ENCODE measurements at places on chromosomes 3 and 15.

DNA sequence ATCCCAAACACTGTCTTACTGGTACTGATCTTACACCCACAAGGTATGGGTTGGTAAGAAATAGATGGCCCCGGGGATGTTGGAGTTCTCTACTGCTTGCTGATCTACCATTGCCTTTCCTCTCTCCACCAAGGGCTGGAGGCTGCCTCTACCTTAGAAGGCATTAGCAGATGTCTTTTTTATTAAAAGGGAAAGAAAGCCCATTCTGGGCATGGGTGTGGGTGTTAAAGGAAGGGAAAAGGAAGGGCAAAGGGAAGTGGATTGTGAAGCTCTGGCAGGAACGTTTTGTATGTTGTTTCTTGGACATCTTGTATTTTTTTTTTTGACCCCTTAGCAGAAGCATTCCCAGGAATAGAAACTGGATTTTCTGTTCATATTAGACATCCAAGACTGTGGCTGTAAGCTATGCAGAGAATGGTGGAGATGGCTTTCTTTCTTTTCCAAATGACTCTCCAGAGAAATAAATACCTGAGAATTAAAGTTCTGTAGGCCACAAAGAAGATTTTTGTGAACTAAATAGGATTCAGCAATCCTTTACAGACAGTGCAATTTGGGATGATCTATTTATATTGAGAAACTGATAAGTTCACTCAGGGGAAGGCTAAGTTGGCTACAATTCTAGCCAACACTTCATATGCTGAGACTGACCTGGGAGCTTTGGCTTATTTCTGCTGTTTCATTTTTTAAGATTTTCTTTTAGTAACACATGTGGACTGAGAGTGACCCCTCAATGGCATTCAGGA, 108.8 kb downstream of the TOP2B start:
- DNase-seq = no peak

DNA sequence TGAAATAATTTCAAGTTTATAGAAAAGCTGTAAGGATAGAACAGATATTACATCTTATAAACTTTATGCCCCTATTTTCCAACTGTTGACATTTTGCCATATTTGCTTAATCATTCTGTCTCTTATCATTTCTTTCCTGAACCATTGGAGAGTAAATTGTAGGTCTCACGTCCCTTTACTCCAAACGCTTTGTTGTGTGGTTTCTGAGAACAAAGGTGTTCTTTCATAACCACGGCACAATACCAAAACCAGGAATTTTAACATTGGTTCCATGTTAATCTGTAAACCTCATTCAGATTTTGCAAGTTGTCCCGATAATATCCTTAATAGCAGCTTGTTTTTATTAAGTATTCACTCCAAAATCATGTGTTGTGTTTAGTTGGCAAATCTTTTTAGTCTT, 134.8 kb downstream of the AKAP13 start:
- DNase-seq = no peak

- no peak for DNase-seq
Observed at GRCh38 chr3:189508784-189509501, 122.2 kb upstream of the TP63 start.

- no peak for DNase-seq
Observed at GRCh38 chr3:23183731-23184130, 19.4 kb upstream of the UBE2E2 start.

- no peak for DNase-seq
Observed at GRCh38 chr3:24485511-24485910, 9.1 kb downstream of the THRB start.

- DNase-seq = no peak
Observed at GRCh38 chr15:91202510-91203102, 102.5 kb downstream of the SV2B start.

DNA sequence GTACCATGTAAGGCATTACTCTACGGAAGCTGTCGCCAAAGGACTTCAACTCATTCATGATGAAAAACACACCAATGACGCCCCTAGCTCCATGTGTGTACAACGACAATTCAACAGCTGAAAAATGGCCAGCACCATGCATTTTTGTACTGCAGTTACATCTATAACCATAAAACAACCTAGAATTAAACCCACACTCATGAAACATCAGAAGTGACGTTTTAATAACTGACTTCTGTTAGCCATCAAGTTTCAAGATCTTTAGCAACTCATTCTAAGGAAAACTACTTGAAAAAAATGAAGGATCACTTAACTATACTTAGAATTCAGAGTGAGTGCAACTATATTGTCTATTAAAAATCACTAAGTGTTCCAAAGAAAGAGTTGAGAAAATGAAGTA, 84.9 kb downstream of the RFTN1 start:
- DNase-seq = no peak

DNA sequence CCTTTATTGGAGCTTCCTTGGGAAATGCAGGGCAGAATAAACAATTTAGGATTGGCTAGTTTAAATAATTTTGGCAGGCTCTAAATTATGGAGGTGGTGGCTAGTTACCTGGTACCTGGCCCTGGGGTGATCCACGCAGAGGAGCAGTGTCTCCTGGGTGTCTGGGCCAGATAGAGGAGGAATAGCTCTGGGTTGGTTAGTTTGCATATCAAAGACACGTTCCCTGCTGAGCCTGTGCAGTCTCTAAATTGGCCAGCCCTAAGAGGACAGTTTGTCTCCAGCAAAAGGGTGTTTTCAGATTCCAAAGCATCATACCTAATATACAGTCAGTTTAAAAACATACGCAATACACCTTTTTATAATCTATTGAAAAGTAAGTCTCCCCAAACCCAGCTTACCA, 333.3 kb upstream of the TPM1 start:
- no peak for DNase-seq

- DNase-seq = no peak
Observed at GRCh38 chr3:43606284-43606683, 15.5 kb downstream of the ANO10 start.

GRCh38 chr15:62641825-62642224, 400.7 kb upstream of the TPM1 start:
- DNase-seq = no peak

DNA sequence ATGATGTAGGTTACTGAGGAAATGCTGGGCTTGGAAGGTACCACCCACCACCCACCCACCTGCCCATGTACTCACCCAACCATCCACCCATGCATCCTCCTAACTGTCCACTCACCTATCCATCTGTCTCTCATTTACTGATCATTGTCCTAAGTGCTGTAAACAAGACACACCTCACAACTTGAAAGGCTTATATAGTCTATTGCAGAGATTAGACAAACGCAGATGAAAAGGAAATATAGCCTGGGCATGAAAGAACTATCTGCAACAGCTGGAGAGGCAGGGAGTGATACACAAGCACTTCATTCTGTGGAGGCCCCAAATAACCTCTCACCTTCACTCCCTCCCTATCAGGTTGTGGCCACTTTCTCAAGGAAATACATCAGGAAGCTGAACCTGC, 54.0 kb downstream of the DAPK2 start:
- no peak for DNase-seq

DNA sequence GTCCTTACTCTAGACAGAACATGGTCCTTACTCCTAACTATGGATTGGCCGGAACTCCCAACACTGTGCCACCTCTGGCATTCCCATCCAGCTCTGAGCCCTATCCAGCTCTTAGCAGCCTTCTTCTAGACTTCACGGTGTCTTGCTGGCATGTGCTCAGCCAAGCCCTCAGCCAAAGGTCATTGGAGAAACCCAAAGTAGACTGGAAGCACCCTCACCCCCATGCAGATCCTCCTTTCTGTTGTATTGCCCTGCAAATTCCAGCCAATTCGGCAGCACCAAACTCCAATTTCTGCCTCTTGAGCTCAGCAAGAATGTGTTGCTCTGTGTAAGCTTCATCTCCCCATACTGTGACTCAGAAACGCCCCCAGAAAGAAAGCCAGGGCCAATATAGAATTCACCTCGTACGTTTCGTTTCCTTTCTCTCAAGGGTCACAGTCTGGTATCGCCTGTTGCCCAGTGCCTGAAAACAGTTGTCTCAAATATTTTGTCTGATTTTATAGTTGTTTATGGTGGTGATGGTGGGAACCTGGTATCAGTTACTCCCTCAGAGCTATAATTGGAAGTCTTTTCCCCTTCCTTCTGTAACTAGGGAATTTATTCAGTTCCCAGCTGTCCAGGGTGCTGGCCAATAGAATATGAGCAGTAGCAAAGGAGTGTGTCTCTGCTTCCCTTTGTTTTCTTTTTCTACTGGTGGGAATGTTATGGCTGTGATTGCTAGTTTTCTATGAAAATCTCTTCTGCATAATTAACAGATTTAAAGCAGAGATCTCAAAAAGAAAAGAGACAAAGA, 28.4 kb upstream of the EPHB3 start:
- DNase-seq = no peak
